ENCODE measurements at places on chromosomes 16 and 17. TPM values are rescaled to one million over a fixed set of nuclear protein-coding genes. Genes with fewer than 3 reads are reported as not detected.

- no peak for DNase-seq
These were observed 18.7 kb downstream of the ACSM3 start for GRCh38 chr16:20782470-20782869.

GRCh38 chr16:15459791-15460190 lies 25.4 kb downstream of the BMERB1 start:
- DNase-seq = no peak

- DNase-seq = no peak
These were observed 77.4 kb downstream of the ANKFN1 start for GRCh38 chr17:56230660-56231059.

- no peak for DNase-seq
These were observed 197.4 kb upstream of the CACNG5 start for GRCh38 chr17:66637491-66637890.

DNA sequence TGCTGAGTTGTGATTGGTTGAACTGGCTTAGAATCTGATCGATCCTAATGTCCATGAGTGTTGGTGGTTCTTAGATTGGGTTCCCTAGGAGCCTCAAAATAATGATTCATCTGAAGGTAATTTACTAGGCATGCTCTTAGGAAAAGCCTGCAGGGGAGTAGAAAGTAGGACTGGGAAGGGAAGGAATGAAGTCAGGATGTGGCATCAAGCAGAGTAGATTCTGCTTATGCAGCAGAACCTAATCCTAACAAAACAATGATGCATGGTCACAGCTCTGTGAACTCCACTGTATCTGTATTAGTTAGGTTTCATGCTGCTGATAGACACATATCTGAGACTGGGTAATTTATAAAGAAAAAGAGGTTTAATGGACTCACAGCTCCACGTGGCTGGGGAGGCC lies 132.5 kb downstream of the HS3ST2 start:
- no peak for DNase-seq

DNA sequence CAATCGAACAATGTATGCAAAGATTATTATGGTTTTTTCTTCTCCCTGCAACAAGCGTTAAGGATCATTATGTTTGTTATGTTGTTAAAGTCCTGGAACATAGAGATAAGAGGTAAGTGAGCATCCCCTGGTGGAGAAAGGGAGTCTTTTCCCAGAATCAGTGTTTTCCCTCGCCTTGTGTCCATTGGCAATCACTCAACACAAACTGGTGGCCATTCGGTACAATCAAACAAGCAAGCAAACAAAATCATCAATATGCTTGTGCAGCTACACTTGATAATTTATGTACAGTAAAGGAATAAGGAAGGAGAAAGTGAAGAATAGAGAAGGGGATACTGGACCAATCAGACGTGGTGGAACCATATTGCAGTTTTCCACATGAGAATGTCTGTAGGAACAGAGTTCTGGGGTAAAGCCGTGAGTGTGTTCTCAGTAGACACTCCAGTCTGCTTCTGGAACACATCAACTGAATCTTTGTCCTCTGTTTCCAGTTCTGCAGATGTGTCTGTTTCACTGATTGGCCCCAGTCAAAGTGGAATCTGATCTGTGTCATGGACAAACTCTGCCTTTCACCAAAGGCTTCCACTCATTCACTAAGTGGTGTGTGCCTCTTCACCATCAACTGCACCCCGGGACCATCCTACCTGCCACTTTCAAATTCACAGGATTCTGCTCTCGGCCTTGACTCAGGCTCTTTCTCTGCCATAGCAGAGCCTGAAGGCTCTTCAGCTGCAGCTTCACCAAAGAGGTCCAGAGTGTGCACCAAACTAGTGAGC lies 169.5 kb downstream of the AHSP start:
- peak; percentile 46 for DNase-seq

DNA sequence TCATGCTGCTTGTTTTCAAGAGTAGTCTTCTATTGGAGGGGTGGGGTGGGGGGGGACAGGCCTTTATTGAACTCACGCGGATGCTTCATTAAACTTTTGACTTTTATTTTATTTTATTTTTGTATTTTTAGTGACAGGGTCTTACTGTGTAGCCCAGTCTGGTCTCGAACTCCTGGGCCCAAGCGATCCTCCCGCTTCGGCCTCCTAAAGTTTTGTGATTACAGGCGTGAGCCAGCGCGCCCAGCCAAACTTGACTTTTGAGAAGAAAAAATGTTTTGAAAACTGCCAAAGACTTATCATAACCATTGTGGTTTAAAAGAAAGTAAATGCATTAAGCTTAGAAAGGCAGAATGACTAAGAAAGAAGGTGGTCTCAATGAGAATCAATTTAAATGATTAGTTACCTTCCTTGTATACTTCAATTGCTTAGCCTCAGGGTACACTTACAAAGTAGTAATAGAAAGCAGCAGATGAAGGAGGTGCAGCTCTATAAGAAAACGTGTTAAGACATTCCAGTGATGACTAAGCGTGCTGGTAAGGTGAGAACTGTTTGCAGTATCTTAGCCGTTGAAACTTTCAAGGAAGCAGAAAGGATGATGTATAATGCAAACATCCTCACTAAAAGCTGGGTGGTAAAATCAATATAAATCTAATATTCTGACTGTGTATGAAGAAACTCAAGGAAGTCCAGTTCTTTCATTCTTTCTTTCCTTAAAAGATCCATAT lies 1.2 kb downstream of the AP2B1 start:
- DNase-seq = no peak

GRCh38 chr16:31471875-31472708 lies at the start of gene TGFB1I1:
Gene TGFB1I1, plus strand, starts transcription at chr16:31472152. Its CDS starts 37 bp downstream, at chr16:31472189.
- DNase-seq = peak; percentile 35

- DNase-seq = no peak
These were observed 8.4 kb upstream of the JPT2 start for GRCh38 chr16:1669698-1670097.

GRCh38 chr16:5188318-5188988 lies 90.9 kb upstream of the EEF2KMT start:
- no peak for DNase-seq

DNA sequence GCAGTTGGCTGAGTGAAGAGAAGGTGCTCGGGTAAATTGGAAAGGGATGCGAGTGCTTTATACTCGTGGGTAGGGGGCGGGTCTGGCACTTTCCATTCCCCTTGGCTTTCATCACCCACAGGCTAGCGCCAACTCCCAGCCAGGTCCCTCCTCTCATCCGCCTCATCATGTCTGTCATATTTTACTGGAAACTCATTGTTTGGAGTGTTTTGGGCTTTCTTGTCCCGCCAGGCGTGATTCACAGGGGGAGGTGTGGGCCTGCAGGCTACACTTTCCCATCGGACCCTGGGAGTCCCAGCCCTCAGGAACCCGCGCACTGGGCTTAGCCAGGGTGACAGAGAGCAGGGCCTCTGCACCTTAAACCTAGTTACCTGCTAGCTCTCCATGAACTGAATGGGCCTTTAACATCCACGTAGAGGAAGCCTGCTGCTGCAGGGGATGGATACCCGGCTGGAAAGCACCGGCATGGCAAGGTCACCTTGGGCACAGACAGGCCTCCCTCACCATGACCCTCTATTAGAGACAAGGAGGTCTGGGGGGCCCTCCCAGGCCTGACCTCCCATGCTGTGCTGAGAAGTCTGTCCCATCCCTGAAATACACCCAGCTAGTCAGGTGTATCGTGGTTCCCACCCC lies at the start of gene KRT14:
Gene KRT14 (minus strand): TSS at position 33 of the 633 bp plus-strand sequence. CDS start 61 bp downstream, outside the sequence.
- DNase-seq = no peak

DNA sequence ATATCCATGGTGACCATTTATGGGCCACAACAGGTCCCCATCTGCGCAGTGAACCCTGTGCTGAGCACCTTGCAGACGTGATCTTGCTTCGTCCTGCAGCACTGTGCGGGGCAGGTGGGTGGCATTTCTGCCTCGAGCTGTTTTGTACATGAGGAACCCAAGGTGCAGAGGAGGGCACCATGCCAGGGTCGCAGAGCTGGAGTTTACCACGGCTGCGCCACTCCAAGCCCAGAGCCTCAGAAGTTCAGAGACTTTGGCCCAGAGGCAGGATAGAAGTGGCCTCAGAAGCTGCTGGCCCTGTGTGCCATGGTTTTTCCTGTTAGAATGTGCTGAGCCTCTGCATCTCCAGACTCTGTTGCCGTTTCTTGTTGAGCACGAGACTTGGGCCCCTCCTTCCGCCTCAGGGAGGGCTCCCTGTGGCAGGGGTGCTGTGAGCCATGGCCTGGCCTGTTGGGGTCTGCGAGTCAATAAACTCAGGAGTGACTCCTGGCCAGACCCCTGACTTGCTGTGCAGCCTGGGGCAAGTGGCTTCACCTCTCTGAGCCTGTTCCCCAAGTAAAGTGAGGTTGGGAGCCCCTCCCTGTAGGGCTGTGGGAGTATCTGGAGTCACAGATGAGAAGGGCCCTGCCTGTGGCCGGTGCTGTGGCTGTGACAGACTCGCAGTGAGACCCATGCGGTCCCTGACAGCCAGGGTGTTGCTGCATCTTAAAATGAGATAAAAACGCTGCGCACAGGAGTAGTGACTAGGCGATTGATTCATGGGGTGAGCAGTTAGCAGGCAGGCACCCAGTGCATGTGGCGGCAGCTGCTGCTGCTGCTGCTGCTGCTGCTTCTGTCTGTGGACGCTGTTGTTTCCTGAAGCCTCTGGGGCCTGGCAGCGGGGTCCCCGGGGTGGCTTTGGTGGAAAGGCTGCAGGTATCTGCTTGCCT lies 11.8 kb downstream of the MAP2K3 start:
- DNase-seq = no peak

DNA sequence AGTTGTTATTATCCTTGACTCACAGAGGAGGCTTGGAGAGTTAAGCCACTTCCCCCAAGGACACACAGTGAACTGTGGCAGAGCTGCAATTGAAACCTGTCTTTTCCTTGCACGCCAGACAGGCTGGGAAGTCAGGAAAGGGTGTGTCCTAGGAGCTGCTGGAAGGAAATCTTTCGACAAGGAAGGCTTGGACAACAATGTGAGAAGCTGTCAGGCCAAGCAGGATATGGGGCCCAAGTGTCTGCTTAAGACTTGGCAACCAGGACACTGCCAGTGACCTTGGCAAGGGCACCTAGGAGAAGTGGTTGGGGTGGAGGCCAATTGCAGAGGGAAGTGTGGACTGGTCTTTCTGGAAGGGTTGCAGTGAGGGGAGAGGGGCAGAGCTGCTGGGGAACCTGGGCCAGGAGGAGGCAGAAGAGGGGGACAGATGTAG lies 2.1 kb upstream of the CAMKK1 start:
- no peak for DNase-seq

GRCh38 chr17:78619334-78619733 lies 42.1 kb upstream of the DNAH17 start:
- DNase-seq = no peak

DNA sequence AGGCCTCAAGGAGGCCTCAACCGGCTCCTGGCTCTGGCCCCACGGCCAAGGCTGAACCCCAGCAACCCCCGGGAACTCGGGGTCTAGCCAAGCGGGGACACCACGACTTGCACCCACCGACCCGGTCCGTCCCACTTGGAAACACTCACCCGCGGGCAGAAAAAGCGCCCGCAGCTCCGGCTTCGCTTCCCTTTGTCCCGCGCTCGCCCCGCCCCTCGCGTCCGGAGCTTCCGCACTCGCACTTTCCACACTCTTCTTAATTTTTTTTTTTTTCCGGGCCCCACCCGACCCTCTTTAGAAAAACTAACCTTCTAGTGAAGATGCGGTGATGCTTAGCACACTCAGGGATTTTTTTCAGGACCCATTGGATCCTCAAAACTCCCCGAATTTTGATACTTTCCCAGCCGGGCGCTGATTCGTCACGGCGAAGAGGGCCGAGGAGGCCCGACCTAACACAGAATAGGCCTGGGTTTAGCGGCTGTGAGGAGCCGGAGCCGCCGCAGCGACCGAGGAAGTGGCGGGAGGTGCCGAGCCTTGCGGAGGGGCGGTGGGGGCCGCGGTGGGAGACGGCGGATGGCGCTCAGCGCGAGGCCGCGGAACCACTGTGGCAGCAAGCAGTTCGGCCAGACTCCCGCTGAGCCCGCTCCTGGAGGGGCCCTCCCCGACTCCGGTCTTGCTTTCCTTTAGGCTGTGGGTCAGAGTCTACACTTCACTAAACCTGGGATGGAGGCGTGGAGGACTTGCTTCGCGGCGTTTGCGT lies at the start of gene SMARCE1:
Gene SMARCE1 (minus strand): TSS at position 195 of the 760 bp plus-strand sequence. CDS start 2,016 bp downstream, outside the sequence.
- DNase-seq = peak; percentile 79

DNA sequence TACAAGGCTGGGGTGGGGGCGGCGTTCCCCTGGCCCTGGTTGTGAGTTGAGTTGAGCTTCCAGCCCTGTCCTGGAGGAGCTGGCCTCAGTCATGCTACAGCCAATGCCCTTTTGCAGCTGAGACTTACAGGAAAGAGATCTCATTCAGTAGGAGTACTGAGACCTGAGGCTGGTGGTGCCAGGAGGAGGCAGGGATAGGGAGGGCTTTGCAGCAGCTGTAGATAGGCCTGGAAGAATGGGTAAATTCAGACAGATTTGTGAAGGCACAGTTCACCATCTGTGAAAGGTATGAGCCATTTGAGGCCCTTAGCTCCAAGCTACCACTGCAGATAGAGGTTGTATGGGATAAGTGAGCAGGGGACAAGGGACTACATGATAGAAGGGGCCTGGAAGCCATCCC lies 5.6 kb downstream of the STX4 start:
- DNase-seq = no peak

GRCh38 chr16:4685292-4685691 lies 8.1 kb upstream of the NUDT16L1 start:
- no peak for DNase-seq

- no peak for DNase-seq
These were observed 39.2 kb downstream of the TMEM11 start for GRCh38 chr17:21174713-21175112.

- DNase-seq = peak; percentile 66
These were observed 58.2 kb upstream of the HAPSTR1 start for GRCh38 chr16:9033125-9033830.

DNA sequence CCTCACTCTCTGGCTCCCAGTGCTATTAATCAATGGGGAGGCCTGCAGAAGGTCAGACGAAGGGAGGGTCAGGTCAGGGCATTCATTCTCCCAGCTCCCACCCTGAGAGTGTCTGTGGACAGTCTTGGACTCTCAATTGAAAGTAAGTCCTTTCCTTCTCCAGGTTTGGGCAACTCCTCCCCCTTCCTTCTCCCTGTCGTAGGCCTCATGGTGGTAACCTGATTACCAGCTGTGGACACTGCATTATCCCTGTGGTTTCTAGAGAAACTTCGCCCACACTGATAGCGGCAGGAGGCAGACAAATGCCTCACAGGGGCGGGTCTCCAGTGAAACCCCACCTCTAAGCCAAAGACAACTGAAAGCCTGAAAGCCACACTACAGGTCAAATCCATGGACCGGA lies 57.7 kb upstream of the SLC25A19 start:
- DNase-seq = no peak

- no peak for DNase-seq
These were observed 858 bp upstream of the TELO2 start for GRCh38 chr16:1492082-1492922.

- peak; percentile 64 for DNase-seq
These were observed 4.5 kb downstream of the ADAMTS18 start for GRCh38 chr16:77430360-77430759.

ZNF423 gene
- total RNA-seq = not detected

CCL16 gene
- not detected for total RNA-seq

SLC16A13 gene
- total RNA-seq = 9.8 TPM

NR1D1 gene
- 2.0 TPM for total RNA-seq

CSH1 gene
- total RNA-seq = not detected

KRT20 gene
- total RNA-seq = not detected

CDC42EP4 gene
- 79.4 TPM for total RNA-seq

UTS2R gene
- total RNA-seq = not detected

PARD6A gene
- total RNA-seq = 13.5 TPM
